Activated CD8-positive, alpha-beta memory T cell treated with anti-CD3 and anti-CD28 coated beads, Interleukin-2, amount 50 U/mL, for 4 hours (primary cell): ENCODE measurements at places on chromosomes 5 and 9.

GRCh38 chr9:6877671-6878161 lies 119.9 kb downstream of the KDM4C start:
- no peak for DNase-seq

DNA sequence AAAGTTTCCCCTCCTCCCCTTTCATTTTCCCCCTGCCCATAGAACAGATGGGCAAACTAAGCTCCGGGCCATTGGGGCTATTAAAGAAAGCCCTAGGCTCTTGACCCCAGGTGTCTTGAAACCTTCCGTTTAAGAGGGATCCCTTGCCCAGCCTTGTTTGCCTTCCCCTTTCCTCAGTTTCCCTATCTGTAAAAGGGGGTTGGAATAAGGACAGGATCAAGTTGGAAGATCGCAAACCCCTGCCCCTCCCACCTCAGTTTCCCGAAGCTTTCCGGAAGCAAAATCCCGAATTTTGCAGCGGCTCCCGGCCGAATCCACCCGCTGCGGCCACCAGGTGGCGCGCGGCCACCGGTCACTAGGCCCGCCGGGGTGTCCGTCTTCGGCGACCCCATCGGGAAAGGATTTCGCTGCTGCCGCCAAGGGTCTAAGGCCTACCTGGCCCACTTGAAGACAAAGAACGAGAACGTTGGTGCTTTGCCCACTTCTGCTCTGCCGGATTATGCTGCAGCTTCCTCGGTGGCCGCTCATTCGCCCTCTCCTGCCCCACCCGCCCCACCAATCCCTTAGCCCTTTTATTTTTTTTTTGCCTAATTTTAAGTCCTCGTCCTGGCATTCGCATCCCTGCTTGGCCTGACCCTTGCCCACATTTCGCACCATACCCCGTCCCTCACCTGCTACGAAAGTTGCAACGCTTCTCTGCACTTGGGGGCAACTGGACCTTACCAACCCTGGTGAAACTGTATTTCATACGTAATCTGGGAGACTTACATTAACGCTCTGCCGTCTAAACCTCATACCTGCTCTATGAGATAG lies 962 bp upstream of the NR6A1 start:
- DNase-seq = peak; percentile 44

- no peak for DNase-seq
Measured at GRCh38 chr9:107239474-107239873, 43.6 kb upstream of the RAD23B start.

- DNase-seq = no peak
Measured at GRCh38 chr5:59496524-59497134, 396.9 kb downstream of the PDE4D start.

- DNase-seq = no peak
Measured at GRCh38 chr5:178751286-178751685, 20.8 kb upstream of the ZNF354A start.

- DNase-seq = no peak
Measured at GRCh38 chr9:115999498-115999897, 154.1 kb upstream of the PAPPA start.

GRCh38 chr5:91076138-91076537 lies 307.0 kb downstream of the ARRDC3 start:
- DNase-seq = no peak

DNA sequence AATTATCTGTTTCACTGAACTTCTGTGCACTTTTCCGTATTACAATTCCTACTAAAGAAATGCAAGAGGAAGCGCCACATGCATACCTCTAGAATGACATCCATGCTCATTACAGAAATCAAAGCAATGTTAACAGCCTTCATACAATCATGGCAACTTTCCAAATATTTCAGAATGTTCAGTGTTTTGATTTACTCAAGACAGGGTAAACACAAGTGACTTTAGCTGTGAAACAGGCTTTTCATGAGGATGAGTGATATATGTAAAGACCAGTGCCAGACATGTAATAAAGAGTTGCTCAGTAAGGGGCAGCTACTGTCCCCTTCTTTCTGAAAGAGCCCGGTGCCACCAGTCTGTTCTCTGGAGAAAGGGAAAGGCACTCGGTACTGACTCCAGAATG lies 4.7 kb downstream of the BOD1 start:
- no peak for DNase-seq

- no peak for DNase-seq
Measured at GRCh38 chr5:149044453-149045088, 18.3 kb downstream of the SH3TC2 start.

DNA sequence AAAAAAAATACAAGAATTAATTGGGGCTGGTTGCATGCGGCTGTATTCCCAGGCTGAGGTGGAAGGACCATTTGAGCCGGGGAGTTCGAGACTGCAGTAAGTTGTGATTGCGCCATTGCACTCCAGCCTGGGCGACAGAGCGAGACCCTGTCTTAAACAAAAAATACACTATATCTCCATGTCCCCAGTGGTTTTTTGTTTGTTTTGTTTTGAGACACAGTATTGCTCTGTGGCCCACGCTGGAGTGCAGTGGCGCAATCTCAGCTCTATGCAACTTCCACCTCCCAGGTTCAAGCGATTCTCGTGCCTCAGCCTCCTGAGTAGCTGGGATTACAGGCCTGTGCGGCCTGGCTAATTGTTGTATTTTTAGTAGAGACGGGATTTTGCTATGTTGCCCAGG lies 1.2 kb downstream of the COQ4 start:
- DNase-seq = no peak

DNA sequence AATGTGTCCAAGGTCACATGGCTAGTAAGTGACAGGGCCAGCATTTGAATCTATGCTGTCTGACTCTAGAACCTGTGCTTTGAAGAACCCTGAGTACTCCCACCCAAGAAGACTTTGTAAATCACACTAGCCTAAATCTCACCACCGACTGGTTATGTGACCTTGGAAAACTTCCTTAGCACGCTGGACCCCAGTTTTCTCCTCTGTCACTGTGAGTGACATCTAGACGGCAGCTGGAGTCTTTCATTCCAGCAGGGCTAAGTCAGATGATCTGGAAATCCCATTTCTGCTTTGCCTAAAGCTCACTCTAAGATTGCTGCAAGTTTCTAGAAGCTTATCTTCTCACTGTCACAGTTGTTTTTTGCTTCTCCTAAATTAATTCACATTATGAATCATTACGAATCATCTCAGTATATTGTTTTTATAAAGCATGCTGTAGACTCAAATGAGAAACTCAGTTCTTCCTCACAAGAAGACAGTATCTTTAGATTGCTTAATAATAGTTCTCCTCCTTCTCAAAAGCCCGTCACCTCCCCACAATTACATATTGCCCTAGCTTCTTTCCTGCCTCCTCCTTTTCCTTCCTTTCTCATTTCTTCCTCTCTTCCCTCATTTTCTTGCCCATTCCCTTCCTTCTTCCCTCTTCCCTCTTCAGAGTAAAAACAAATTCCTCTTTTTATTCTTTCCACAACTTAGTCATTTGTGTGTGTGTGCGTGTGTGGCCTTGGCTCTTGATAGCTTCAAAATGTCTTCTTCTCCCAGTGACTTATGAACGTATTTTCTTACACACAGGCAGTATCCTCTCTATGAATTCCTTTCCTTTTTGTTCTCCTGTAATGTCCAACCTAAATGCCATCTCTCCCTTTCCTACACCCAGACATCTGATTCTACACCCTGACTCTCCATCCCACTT lies 16.8 kb downstream of the ALDOB start:
- no peak for DNase-seq

GRCh38 chr5:31776976-31777651 lies 138.2 kb downstream of the PDZD2 start:
- DNase-seq = no peak

DNA sequence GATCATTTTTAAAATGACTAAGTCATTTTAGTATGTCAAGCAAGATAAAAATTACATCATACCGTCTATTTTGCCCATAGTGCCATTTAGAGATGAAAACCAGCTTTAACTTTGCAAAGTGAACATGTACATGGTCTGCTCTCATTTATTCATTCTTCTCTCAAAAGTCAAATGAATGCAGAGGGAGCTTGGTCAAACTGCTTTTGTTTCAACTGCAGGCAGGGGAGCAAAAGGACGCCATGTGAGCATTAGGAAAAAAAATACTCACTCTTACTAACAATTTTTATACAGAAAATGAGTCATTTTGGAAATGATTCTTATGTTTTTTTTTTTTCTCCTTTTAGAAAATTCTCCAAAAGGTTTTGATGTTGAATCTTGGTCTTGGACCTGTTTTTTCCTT lies 15.7 kb downstream of the SCGB3A1 start:
- DNase-seq = no peak

- DNase-seq = no peak
Measured at GRCh38 chr9:121861501-121862180, 210.2 kb downstream of the DAB2IP start.

- DNase-seq = no peak
Measured at GRCh38 chr5:157602505-157602904, 26.9 kb upstream of the ADAM19 start.

GRCh38 chr5:113187906-113188305 lies 211.3 kb downstream of the DCP2 start:
- no peak for DNase-seq

DNA sequence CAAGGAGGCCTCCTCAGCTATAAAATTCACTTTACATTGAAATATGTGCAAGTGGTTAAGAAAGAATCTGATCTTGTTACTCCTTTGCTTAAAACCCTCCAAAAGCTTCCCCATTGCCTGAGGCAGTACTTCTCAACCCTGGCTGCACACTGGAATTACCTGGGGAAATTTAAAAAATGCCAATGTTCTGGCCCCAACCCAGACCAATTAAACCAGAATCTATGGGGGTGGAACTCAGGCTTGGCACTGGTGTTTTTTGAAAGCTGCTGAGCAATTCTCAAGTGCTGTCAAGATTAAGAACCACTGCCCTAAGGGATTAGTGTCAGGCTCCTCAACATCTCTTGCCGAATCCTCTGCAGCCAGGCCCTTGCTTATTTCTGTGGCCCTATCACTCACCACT lies 269.6 kb downstream of the ELAVL2 start:
- DNase-seq = no peak

DNA sequence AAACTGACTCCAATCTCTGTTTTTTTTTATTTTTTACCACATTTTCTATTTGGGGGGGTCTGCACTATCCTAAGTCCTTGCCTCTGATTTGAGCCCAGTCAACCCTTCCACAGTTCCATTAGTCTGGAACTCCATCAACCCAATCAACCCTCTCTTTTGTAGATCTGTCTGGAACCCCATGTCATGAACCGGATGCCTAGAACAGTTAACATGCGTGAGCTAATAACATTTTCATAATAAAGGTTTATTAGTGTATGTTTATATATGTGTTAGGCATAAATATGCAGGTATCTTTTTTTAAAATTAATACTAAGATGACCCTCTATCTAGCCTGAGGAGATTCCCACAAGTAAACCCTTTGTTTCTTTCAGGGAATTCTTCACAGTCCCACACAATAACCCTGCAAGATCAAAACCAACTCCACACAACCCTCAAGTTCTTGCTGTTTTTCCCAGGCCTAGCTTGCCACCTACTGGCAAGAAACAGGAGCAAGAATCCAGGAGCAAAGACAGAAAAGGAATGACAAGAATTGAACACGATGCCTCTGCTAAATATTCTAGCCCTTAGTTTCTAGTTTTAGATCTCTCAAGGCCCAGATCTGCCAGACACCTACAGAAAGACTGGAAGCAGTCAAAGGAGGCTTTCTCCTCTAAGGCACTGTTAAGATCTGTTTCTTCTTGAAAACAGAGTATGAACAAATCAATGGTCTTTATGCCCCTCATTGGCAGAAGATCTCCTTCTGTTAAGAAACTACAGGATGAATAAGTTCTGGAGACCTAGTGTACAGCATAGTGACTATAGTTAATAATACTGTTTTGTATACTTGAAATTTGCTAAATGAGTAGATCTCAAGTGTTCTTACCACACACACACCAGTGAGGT lies 100.4 kb downstream of the TRIM36 start:
- no peak for DNase-seq

GRCh38 chr5:58939664-58940063 lies 356.8 kb downstream of the RAB3C start:
- no peak for DNase-seq

DNA sequence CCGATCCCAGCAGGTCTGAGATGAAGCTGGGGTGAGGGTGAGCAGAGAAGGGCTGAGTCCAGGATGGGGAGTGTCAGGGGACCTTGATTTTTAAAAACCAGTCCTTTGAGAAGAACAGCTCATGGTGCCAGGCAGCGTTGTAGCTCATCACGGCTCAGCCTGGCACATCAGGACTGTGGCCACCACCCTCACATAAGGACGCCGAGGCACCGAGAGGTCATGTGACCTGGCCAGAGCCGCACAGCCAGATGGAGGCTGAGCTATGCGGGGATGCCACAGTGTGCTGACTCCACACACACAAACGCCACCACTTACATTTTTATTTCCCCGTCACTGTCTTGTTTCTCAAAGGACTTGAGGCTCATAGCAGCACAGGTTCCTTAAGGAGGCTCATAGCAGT lies 32.9 kb upstream of the CEP72 start:
- no peak for DNase-seq

DNA sequence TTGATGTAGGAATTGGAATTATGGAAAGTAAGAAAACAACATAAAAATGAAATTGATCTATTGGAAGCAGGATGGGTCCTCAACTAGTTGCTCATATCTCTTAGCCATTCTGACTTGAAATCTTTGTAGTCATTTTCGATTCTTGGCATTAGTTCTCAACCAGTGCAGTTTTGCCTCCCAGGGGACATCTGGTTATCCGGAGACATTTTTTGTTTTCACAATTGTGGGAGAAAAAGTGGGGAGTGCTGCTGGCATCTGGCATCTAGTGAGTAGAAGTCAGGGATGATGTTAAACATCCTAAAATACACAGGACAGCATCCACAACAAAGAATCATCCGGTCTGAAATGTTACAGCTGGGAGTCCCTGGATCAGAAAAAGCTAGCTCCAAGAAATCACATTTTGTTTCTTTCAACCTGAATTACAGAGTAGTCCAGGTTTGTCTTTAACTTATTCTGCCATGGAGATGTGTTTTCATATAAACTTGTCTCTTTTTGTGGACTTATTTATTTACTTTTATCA lies 74.9 kb downstream of the FBXL7 start:
- DNase-seq = no peak

DNA sequence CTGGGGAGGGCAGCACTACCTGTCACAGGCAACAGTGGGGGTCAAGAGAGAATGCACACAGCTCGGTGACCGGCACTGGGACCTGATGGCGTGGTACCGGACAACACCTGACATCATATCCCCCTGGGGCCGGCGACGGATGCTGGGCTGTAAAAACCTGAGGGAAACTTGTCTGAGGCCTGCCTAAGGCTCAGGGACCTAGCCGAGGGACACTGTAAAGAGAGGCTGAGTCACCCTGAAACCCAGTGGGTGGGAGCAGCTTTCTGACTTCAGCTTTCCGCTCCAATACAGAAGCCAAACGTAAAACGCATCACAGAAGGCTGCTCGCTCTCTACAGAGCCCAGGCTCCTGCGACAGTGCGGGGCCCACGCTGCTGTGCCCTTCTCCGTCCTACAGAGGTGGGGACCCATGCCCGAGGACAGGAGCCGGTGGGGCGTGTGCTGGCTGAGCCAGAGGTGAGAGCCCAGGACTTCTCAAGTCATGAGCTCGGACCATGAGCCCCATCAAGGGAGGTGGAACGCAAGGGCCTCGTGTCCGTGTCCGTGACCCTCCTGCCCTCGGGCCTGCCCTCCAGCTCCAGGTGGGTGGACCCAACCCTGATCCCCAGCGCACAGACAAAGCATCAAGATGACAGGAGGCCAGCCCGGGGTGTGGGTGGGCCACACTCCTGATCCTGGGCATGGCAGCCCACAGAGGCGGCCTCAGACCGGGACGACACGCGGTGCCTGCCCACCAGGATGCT lies 5.3 kb downstream of the RALGDS start:
- peak; percentile 44 for DNase-seq
